ENCODE measurements at places on chromosomes 13 and 19.

DNA sequence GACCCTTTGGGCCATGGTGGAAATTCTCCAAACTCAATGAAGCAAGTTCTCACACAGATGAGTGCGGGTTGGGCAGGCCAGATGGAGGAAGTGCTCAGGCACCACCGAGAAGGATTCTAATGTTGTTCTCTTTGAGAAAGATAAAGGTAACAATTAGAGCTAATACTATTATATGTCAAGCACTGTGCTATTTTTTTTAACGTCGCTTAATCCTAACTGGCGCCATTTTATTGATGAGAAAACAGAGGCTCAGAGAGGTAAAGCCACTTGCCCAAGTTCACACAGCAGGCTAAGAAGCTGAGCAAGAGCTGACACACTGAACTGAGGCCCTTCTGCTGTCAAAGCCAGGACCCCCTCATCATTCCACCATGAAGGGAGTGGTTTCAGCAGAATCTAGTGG lies 1.0 kb downstream of the FBL start:
- DNase-seq = no peak

DNA sequence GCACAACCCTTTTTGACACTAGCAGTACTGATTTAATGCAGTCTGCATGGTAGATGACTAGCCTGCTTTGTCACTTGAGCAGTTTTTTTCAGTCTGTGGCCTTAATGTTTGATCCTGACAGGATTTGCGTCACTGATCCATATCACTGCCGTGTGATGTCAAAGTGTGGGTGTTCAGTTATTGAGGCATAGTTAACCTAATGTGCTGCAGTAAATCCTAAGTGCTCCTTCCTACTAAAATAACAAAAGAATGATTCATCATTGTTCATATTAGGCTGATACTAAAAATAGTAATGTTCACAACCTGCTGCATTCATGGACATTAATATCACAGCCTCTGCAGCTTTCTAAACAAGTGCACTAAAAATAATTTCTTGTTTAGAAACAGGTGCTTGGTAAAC lies 121.9 kb upstream of the MLNR start:
- DNase-seq = no peak

- no peak for DNase-seq
Measured at GRCh38 chr19:6738787-6739389, 592 bp upstream of the TRIP10 start.

DNA sequence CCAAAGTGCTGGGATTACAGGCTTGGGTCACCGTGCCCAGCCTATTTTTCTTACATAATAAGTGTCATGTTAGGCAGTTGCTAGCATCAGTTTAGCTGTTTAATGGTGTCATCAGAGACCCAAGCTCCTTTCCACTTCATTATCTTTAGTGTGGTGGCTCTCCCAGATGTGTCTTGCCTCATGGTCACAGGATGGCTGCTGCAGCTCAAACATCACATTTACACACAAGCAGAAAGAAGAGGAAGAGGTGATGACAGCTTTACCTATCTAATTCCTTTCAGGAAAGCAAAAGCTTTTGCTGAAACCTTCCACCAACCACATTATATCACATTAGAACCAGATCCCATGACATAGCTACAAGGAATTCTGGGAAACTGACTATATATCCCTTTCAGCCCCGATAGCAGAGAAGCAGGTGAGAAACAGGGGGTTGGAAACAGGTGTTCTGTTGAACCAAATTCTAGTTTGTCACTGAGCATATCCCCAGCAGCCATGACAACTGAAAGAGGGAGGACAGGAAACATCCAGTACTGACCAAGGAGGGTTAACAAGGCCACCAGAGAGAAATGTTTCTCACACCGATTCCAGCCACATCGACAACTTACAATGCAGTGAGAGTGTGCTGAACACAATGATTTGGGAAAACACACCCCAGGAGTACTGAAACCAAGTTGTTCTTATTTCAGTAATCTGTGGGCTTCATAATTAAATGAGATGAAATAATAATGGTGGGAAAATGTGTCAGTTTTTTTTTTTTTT lies 617.0 kb downstream of the UQCRFS1 start:
- DNase-seq = no peak

DNA sequence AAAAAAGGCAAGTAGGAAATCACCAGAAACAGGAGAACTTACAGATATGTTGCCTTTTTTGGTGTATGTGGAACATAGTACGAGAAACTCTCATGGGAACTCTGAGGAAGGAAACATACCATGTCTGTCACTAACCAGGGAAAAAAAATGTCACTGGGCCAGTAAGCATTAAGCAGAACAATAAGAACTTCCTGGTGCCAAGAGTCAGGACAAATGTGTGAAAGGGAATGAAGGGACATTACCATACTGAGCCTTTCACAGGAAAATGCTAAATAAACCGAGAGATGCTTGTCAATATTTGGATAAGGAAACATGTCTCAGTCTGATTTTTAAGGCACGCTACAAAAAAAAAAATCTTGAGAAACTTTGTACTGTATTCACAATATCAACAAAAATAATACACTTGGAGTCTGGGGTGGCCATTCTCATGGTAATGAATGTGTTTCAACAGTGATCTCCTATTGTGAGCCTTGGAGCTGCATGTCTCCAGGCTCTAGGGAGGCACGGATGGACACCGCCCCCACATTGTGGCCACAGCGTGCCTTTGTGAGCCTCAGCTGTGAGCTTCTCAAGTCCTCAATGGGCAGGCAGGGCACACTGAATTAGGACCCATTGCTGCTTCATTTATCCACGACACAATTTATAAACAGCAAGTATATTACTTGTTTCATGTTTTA lies 113.0 kb upstream of the ARGLU1 start:
- DNase-seq = no peak

DNA sequence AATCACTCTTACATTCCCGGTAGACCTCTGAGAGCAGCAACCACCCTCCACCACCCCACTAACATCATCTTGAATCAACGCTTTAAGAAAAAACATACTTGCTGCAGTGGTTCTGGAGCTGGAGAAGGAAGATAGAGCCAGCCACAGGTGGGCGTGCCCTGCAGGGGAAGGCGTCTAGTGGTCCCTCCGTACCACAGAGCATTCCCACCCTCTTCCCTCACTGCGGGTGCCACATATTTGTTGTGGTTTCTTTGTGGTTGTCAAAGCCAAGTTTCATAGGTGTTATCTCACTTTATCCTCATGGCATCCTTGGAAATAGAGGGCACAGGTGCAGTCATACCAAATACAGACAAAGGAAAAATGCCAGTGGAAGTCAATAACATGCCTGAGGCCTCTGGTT lies 22.2 kb downstream of the COL4A2 start:
- no peak for DNase-seq

DNA sequence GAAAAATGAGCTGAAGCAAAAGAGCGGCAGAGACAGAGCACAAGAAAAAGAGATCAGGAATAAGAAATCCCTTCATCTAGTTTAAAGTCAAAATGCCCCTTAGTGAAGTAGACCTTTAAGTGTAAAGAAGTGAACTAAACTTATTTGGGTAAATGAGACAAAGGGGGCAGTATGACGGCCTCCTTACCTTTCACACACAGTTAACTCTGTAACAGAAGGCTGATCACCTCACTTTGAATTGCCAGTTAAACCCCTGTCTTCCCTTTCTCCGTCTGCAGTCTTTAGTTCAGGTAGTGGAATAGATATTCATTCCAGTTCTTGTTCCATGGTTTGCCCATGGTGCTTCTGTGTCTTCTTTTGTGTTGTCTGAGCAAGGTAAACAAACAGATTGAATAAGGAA lies 1029.8 kb downstream of the DIAPH3 start:
- no peak for DNase-seq

- DNase-seq = no peak
Measured at GRCh38 chr19:19257137-19257536, 16.0 kb downstream of the TM6SF2 start.

- no peak for DNase-seq
Measured at GRCh38 chr13:109735436-109735966, 50.9 kb downstream of the IRS2 start.

DNA sequence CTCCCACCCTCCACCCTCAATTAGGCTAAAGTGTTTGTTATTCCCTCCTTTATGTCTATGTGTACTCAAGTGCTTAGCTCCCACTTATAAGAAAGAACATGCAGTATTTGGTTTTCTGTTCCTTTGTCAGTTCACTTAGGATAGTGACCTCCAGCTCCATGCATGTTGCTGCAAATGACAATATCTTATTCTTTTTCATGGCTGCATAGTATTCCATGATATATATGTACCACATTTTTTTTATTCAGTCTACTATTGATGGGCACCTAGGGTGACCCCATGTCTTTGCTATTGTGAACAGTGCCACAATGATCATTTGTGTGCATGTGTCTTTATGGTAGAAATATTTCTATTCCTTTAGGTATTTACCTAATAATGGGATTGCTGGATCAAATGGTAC lies 114.3 kb downstream of the DLEU7 start:
- no peak for DNase-seq

DNA sequence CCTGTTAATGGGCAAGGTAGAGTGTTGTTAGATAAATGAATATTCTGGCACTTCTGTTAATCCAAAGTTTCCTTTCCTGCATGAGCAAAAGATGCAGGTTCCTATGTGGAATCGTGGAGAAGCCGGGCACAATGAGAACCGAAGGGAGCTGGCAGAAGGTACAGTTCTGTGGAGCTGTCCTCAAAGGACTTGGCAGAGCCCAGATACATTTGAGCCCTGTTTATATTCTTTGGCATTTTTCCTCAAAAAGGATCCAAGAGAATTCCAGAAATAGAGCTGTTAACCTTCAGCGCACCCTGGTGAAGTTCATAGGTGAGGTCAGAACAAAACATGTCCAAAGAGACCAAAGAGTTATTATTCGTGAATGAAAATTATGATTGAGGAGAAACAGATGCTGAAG lies 4.0 kb upstream of the DLEU7 start:
- DNase-seq = no peak

- DNase-seq = no peak
Measured at GRCh38 chr19:15393963-15394362, 14.4 kb upstream of the AKAP8 start.

GRCh38 chr19:19421299-19421696 lies 15.8 kb downstream of the GATAD2A start:
- DNase-seq = no peak

GRCh38 chr13:26075498-26075897 lies 23.7 kb upstream of the SHISA2 start:
- no peak for DNase-seq

GRCh38 chr13:110285991-110286832 lies 20.7 kb downstream of the COL4A1 start:
- DNase-seq = no peak

GRCh38 chr19:42601811-42602443 lies 7.2 kb upstream of the CEACAM8 start:
- no peak for DNase-seq

DNA sequence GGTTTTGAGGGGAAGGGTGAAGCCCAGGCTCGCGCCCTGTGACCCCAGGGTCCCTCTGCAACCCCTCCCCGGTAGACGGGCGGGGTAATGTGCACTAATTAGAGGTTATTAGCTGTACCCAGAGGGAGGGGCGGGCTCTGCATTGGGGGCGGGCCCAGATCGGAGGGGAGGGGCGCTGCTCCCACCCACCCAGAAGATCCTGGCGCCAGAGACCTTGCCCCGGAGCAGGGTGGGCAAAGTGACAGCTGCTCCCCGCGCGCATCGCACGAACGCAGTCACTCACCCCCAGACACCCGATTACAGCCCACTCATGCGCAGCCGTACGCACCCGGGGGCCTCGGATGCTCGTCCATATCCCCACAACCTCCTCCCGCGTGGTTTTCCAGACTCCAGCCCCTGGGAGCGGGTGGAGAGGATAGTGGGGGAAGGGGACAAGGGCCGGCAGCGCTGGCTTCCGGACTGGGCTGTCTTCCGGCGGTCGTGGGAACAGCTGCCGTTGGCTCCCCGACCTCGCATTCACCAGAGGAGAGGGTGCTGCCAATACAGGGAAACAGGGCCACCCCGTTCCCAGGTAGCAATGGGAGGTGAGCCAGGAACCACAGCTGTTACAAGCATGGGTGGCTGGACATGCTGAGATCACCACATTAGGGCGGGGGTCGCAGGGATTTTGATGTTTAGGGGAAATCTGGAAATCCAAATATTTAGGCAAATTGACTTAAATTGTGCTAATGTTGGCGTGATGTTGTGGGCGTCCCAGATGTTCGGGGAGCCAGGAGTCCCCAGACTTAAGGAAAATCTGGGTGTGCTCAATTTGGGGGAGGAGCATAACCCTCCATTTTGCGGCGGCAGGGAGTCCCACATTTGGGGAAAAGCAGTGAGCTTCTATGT lies 2.9 kb upstream of the HOOK2 start:
- peak; percentile 73 for DNase-seq

DNA sequence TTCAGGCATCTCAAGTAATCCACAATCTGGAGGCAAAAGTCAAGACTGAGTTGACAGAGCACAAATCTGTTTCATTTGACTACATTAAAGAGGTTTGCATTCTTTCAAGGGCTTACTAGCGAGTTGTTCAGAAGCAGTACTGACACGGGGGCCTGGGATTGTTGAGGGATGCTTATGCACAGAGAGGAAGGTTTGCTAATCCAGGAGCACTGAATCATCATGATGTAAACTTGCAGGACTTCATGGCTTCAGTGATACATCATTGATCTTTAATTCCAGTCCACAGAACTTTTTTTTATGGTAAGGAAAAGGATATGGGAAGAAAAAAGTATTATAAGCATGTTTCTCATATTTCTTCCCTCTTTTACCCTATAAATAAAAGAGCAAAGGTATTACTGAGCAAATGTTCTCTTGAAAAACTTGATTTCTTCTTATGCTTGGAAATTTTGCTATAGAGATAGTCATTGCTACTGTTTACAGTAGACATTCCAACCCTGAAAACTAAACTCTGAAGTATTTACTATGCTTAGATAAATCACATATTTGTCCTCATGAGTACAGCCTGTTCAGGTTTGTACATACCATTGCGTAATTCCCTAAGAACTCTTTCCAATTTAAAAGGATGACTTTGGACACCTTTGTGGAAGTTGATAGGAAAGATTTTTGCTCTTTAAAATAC lies 65.8 kb upstream of the KPNA3 start:
- DNase-seq = no peak

- no peak for DNase-seq
Measured at GRCh38 chr19:29881386-29881785, 60.7 kb upstream of the URI1 start.

- no peak for DNase-seq
Measured at GRCh38 chr13:42883142-42883541, 101.8 kb downstream of the FAM216B start.

DNA sequence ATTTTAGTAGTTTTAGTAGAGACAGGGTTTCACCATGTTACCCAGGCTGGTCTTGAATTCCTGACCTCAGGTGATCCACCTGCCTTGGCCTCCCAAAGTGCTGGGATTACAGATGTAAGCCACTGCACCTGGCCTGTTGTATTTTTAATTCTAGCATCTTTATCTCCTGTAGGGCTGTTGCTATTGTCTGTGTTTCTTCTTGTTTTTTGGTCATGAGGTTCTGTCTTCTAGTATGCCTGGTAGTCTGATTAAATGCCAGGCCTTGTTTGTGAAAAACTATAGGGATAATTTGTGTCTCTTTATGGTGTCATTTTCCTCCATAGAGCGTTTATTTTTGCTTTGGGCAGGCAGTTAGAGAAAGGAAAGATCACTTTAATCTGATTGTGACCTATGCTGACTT lies 3.1 kb downstream of the ARHGEF18 start:
- no peak for DNase-seq

- no peak for DNase-seq
Measured at GRCh38 chr13:95239283-95239682, 62.0 kb downstream of the ABCC4 start.

- no peak for DNase-seq
Measured at GRCh38 chr13:93982179-93982918, 497.1 kb downstream of the DCT start.

Measured in NCI-H1092 (cell line).